ENCODE measurements at places on chromosomes 12 and 14.

- DNase-seq: no peak
Observed at GRCh38 chr14:36619853-36620252, 37.4 kb upstream of the NKX2-8 start.

DNA sequence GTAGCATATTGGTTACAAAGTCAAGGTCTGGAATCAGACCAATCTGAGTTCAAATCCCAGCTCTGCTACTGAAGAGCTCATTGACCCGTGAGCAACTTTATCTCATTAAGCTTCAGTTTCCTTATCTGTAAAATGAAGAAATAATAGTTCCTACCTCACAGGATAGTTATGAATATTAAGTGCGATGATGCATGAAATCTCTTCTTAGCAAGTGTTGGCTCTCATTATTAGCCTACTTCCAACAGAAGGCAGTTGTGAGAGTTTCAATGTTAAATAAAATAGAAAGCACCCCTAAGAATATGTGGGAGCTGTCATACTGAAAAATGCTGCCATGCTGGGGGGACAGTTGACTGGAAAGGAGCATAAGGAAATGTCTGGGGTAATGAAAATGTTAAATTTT, 39.0 kb upstream of the ITPR2 start:
- no peak for DNase-seq

DNA sequence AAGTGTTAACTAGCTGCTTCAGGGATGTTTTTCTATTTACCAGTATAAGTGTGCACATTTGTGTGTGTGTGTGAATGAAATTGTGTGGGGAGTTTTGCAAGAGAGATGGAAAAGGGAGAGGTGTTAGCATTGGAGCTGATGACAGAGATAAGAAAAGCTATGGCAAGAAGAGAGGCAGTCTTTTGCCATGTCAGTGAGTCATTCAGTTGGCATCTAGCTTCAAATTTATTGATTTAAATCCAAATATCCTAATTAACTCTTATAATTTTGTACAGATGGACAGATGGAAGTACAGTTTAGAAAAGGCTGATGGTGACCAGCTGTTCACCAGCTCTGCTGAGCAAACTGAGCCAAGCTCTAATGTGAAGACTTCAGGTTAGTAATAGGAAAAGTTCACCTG, 3.3 kb upstream of the BHLHE41 start:
- DNase-seq: no peak

- no peak for DNase-seq
Observed at GRCh38 chr12:121800694-121801594, 2.9 kb upstream of the SETD1B start.

- DNase-seq: no peak
Observed at GRCh38 chr14:22338917-22339715, 249.9 kb downstream of the DAD1 start.

DNA sequence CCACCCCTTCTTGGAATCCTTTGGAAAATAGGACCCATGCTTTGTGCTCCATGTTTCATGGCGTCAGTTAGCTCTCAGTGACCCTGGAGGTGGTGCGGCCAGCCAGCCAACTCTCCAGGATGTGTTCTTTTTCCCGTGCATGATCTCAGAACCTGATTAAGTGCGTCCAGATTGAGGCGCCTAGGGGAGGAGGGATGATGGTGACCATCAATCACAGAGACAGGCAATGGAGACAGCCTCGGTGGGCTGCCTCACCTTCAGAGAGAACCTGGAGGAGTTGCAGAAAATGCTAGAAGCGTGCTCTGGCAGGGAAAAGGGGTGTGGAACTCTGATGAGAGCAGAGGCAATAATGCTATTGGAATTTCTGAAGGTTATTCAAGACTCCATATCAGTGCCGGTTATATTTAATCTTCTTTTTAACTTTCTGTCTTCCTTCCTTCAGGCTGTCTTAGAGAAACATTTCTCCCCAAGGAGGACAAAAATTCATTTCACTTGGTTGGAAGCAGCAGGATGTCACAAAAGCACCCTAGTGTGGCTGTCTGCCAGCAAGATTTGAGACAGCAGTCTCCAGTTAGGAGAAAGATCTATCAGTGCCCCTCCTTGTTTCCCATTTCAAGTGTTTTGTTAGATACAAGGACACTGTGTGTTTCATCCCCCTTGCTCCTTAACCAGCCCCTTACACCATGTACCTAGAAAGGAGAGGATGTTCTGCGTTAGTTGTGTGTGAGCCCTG, 53.3 kb upstream of the IGF1 start:
- DNase-seq: no peak

DNA sequence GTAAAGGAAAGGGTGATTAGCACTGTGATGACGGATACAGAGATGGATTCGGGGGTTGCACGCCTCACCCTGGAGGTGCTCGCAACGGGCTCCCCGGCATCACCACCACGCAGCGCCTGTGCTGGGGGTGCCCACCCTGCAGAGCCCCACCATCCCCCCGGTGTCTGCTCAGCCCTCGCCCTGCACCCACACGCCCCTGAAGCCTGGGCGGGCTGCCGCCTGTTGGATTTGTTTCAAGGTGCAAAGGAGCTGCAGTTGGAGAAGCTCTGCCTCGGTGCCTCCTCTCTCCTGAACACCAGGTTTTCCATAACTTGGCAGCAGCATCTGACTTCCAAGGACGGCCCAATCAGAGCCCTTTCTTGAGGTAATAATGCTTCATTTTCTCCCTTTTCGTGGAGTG, 106.1 kb upstream of the TMEM132D start:
- no peak for DNase-seq

DNA sequence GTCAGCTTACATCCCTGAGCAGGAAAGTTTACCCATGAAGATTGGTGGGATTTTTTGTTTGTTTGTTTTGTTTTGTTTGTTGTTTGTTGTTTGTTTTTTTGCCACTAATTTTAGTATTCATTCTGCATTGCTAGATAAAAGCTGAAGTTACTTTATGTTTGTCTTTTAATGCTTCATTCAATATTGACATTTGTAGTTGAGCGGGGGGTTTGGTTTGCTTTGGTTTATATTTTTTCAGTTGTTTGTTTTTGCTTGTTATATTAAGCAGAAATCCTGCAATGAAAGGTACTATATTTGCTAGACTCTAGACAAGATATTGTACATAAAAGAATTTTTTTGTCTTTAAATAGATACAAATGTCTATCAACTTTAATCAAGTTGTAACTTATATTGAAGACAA, 37.6 kb downstream of the CD9 start:
- DNase-seq: no peak

Data from stimulated activated CD8-positive, alpha-beta memory T cell treated with anti-CD3 and anti-CD28 coated beads, Interleukin-2, amount 100 ng/mL, for 1 hour (primary cell).